Endothelial cell (in vitro differentiated cells): ENCODE measurements at places on chromosomes 1 and 21. TPM values are rescaled to one million over a fixed set of nuclear protein-coding genes. Genes with fewer than 3 reads are reported as not detected.

Gene FCRL4
- not detected for total RNA-seq

DNA sequence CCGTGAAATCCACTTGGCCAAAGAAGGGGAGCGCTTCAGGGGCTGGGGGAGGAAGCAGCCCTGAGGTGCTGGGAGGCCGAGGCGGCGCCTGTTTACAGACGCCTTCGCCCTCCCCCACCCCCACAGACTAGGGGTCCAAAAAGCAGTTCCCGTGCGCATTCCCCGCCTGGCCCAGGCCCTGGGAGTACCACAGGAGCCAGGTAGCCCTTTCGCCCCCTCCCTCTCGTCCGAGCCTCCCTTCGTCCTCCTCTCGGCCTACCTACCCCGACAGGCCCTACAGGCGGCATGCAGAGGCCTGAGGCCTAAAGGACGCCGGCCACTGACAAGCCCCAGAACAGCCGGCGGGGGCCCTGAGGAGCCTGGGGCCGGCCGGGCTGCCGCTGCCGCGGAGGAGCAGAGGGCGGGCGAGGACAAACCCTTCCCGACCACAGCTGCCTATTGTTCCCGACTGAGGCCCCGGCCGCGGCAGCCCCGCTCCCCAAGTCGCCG is 522 bp downstream of the RC3H1 start:
- DNase-seq, result peak; percentile 56

DNA sequence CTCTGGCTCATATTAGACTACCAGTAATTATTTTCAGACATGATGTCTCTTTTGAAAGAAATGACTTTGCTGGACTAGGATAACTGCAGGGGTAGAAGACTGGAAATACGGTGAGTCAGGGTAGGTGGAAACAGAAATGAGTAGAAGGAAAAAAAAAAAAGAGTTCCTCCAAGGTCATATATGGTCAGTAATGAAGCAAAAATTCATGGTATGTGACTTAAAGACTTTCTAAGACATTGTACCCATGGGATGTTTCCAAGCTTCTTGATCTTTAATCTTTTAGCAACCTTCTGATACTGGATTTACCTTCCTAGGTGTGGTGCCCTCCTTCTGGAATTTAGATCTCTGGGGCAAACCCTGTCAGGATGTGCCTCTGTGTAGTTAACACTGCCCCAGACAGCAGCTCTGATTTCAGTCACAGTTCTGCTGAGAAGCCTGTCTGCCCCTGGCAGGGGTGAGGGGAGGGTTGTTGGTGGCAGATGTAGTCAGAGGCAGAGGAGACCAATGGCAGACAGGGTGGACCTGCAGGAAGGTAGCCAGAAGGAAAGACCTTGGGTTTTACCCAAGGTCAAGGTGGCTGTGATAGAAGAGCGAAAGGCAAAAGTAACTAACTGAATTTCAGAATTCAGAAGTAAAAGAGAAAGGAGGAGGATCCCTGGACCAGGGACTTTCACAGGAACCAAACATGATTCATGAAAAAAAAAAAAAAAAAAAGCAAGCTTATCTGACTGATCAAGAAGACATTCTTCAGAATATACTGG is 44.1 kb upstream of the BCL10 start:
- DNase-seq, result no peak

- DNase-seq, result peak; percentile 67
These were observed 148.7 kb downstream of the ZZZ3 start for GRCh38 chr1:77533660-77534305.

Gene HEYL
- 1.3 TPM for total RNA-seq

Gene SUSD4
- total RNA-seq, result 18.5 TPM

Gene ILDR2
- total RNA-seq, result 1.2 TPM

DNA sequence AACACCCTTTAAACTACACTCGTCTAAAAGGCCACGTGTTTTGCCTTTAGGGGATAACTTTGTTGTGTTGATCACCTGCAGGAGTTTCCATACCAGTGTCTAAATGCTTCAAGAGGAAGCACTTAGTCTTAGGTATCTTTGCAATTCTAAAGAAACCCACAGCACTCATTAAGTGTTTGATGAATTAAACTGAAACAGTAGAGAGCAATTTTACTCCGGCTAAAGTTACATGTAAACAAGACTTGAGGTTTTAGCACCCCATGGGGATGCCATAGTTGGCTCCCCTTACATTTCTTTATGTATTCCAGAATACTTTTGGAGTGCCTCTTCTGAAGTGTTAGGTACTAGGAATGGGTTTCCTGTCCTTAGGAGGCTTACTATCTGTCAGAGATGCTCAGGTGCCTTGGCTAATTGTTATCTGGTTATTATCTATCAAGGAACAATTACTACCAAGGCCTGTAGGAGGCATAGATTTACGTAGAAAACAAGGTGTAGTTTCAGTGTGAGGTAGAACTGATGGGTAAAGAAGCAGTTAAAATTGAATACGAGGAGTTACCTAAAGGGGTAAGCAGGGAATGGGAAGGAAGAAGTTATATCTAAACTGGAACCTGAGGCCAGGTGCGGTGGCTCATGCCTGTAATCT is 176.8 kb upstream of the SAMSN1 start:
- no peak for DNase-seq

Gene CAMSAP2
- total RNA-seq, result 39.5 TPM

DNA sequence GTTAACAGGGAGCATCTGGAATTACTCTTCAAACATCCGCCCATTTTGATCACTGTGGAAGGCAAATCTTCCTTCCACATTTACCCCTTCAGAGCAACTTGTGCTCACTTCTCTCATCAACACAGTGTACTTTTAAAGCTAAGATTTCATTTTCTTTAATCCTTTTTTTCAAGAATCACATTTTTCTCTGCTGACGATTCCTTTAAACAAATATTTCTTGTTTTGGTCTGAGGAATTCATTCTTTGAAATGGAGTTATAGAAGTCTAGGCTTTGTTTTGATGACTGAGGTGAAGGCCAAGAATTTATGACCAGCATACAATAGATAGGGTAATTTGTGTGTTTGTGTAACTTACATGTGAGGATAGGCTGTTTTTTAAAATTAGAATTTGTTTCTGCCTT is 25.6 kb downstream of the LRRC42 start:
- no peak for DNase-seq
